ENCODE measurements at places on chromosomes 1 and 21. TPM values are rescaled to one million over a fixed set of nuclear protein-coding genes. Genes with fewer than 3 reads are reported as not detected.

WDR64 gene
- total RNA-seq = not detected

FYB2 gene
- not detected for total RNA-seq

GPR3 gene
- 0.37 TPM for total RNA-seq

ELAPOR1 gene
- 0.50 TPM for total RNA-seq

ZMYND12 gene
- 0.66 TPM for total RNA-seq

ACOT11 gene
- total RNA-seq = 5.7 TPM

ID3 gene
- 34.2 TPM for total RNA-seq

RBM11 gene
- 0.12 TPM for total RNA-seq

CTSK gene
- 199 TPM for total RNA-seq

BLACAT1 gene
- 0.22 TPM for total RNA-seq

MROH7 gene
- total RNA-seq = 0.11 TPM
